Fibroblast of skin of abdomen (primary cell): ENCODE measurements at places on chromosomes 1 and 21.
A peak's percentile ranks its signal among the peaks of the same experiment; 100 is the strongest.

DNA sequence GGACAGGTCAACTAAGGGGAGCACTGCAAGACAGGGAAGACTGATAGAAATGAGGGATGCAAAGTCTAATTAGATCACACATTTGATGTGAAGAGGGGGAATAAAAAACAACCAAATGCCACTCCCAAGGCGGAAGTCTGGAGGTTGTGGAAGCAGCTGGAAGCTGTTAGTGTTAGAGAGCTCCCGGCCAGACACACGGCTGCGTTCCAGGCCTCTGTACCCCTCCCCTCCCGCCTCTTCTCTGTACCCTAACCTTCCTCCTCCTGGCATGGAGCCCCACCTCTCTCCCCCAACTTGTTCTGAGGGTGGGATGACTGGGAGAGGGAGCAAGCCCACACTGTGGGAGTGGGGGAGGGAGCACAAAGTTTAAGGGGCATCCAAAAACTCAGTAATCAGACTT lies 67.0 kb downstream of the PLEKHA6 start:
- peak; percentile 32 for DNase-seq

GRCh38 chr1:12076425-12077005 lies 13.4 kb downstream of the TNFRSF8 start:
- DNase-seq: no peak

- no peak for DNase-seq
Observed at GRCh38 chr1:65316233-65316632, 6.9 kb downstream of the DNAJC6 start.

GRCh38 chr1:243379706-243380105 lies 123.9 kb downstream of the SDCCAG8 start:
- DNase-seq: no peak

GRCh38 chr1:16145662-16146278 lies 10.1 kb downstream of the EPHA2 start:
- DNase-seq: peak; percentile 89
